Stimulated activated CD4-positive, alpha-beta T cell treated with anti-CD3 and anti-CD28 coated beads, TNF-alpha, amount 100 ng/mL, for 1 hour (primary cell): ENCODE measurements at places on chromosomes 5 and 9.
A peak's percentile ranks its signal among the peaks of the same experiment; 100 is the strongest.

DNA sequence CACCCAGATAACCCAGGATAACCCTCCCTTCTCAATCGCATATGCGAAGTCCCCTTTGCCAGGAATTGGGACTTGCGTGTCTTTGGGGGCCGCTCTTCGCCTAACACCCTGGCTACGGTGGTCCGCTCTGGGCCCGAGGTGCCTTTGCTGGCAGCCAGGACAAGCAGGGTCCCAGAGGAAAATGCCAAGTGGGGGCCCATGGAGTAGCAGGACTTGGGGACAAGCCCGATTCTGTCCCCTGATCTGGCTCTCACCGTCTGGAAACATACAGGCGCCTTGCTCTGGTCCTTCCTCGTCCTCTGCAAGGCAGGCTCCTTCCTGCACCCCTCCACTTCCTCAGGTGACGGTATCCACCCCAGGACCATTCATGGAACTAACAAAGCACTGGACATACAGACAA is 78.1 kb upstream of the UNC5A start:
- DNase-seq: no peak

DNA sequence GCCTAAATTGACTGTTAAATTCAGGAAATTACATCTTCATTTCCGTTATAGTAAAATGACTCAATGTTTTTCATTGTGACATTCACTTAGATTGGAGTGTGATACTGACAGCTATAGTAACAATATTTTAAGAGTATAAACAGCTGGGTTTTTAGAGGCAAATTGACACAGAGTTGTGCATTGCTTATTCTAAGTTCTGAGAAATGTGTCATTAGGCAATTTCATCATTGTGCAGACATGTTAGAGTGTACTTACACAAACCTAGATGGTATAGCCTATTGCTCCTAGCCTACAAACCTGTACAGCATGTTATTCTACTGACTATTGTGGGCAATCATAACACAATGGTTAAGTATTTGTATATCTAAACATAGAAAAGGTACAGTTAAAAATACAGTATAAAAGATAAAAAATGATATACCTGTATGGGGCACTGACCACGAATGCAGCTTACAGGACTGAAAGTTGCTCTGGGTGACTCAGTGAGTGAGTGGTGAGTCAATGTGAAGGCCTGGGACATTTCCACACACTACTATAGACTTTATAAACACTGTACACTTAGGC is 132.7 kb downstream of the PDE4D start:
- DNase-seq: no peak

DNA sequence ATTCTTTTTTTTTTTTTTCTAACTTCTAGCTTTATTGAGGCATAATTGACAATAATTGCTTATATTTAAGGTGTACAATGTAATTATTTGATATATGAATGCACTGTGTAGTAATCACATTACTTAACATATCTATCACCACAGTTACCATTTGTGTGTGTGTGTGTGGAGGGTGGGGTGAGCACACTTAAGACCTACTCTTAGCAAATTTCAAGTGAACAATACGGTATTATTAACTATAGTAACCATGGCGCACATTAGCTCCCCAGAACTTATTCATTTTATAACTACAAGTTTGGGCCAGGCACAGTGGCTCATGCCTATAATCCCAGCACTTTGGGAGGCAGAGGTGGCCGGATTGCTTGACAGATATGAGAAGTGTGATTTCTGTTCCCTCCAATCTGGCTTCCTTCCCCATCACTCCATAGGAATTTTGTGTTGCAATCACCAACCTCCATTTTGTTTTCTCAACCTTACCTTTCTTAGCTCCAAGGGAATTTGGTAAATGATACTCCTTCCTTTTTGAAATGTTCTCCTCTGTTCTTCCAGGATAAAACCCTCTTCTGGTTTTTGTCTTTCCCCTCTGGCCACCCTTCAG is 14.9 kb downstream of the TXN start:
- no peak for DNase-seq

GRCh38 chr5:142426129-142427014 is 101.6 kb upstream of the SPRY4 start:
- peak; percentile 6 for DNase-seq

DNA sequence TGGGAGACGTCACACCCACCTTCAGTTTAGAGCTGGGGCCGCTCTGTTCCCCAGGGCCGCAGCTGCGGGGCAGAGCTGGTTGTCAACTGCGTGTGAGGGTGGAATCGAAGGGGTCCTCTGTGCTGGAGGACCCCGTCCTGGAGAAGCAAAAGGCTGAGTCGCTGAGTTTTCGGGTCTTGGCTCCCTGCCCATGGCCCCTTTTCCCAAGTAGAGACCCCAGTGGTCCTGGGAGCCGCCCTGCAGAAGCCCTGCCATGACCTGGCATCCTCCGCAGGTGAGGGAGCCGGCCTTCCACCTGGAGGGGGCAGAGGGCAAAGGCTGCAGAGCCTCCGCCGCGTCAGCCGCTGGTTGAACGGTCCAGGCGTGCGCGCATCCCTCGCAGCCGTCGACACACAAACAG is 90.4 kb upstream of the COL5A1 start:
- no peak for DNase-seq

- no peak for DNase-seq
Measured at GRCh38 chr5:80620211-80620610, 34.2 kb upstream of the MSH3 start.

- DNase-seq: no peak
Measured at GRCh38 chr5:30764704-30765103, 428.8 kb upstream of the CDH6 start.

- DNase-seq: no peak
Measured at GRCh38 chr5:68189613-68190012, 25.9 kb upstream of the PIK3R1 start.
